HuH-7 (cell line): ENCODE measurements at places on chromosomes 4 and X.

- DNase-seq: no peak
These were observed 659.8 kb upstream of the MAGEB2 start for GRCh38 chrX:29555465-29556091.

- no peak for DNase-seq
These were observed 48.9 kb downstream of the PCDH7 start for GRCh38 chr4:30769093-30769492.

DNA sequence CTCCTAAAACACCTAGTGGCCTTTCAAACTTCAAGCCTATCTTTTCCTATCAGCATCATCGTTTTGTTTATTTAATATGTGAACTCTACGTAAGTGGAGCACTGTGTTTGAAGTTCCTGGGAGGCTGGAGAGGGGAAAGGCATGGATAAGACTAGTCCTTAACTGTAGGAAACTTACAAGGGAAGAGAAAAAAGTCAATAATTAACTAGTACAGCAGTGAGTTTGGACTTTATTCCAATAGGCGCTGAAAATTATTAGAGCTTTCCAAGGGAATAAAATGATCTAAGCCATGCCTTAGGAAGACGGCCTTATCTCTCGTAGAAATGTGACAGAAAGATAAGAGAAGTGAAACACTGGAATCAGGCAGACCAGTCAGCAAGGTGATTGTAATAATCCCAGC lies 55.3 kb downstream of the AMOT start:
- DNase-seq: peak; percentile 28

GRCh38 chrX:149807747-149808458 lies 26.2 kb downstream of the MAGEA9 start:
- DNase-seq: no peak

- DNase-seq: no peak
These were observed 78.8 kb downstream of the FAM184B start for GRCh38 chr4:17702641-17703040.

DNA sequence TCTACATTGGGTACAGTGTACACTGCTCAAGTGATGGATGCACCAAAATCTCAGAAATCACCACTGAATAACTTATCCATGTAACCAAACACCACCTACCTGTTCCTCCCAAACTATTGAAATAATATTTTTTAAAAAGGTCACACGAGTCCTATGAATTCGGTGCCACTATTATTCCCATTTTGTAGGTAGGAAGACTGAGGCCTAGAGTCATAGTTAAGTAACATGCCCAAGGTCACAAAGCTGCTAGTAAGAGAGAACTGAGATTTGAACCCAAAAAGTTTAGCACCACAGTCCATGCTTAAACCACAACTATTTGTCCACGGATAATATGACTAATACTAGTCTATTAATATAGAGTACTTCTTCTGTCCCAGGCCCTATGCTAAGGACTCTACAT lies 2.7 kb downstream of the ARHGEF6 start:
- DNase-seq: no peak

- DNase-seq: no peak
These were observed 24.7 kb upstream of the CXCL8 start for GRCh38 chr4:73715659-73716058.

DNA sequence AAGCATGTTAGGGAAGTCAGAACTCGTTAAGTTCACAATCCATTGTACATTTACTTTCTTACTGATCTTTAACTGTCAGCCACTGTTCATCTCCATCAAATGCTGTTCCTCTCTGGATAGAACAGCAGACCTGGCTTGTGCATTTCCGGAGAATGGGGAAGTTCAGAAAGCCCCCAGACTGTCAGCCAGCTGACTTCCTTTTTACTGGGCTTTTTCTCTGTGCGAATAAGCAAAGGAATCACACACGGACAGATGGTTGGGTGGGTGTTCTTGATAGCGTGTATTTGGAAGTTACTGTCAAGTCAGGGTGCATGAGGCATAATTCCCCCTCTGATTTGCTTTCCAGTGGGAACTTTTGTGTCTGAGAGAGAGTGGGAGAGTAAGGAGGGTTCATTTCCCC lies 56.8 kb downstream of the TSPAN7 start:
- no peak for DNase-seq

- no peak for DNase-seq
These were observed 36.6 kb downstream of the IRF2 start for GRCh38 chr4:184437565-184438265.
